T-helper 17 cell (primary cell): ENCODE measurements at places on chromosomes 13 and 19.
A peak's percentile ranks its signal among the peaks of the same experiment; 100 is the strongest.

DNA sequence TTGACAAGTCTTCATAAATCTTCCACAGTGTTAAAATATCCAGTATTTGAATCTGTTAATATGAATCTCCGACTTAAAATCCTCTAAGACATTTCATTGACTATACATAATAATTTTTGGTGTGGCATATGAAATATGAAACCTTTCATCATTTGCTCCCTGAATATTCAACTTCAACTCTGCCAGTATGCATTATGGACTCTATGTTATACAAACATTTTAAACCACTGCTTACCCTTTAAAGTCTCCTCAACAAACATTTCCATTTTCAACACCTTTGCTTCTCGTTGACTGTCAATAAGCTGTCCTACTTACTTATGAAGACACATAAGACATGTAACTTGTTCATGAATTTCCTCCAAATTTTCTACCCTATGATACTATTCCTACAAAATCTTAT, 579.4 kb upstream of the SLITRK6 start:
- no peak for DNase-seq

DNA sequence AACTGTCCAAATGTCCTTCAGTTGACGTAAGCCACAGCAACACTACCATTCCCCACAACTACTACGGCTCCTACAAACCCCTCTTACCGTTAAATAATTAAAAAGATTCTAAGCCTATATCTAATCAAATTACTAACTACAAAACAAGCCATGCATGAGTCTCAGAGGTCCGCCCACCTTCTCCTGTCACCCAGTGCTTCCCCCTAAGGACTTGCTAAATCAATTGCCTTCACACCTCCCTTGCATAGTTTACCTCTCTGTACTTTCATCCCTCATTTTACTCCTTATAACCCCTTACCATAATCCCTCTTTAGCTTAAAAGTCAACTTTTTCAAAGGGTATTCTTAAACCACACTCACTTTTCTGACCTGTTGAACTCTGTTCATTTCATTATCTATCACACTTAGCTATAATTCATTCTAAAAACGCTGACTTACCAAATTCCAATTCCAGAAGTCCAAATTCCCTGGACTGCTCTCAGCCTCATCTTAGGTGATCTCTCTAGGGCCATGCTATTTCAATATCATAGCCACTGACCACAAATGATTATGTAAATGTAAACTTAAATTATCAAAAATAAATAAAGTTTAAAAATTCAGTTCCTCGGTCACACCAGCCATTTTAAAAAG, 187.8 kb downstream of the DIAPH3 start:
- DNase-seq = no peak

DNA sequence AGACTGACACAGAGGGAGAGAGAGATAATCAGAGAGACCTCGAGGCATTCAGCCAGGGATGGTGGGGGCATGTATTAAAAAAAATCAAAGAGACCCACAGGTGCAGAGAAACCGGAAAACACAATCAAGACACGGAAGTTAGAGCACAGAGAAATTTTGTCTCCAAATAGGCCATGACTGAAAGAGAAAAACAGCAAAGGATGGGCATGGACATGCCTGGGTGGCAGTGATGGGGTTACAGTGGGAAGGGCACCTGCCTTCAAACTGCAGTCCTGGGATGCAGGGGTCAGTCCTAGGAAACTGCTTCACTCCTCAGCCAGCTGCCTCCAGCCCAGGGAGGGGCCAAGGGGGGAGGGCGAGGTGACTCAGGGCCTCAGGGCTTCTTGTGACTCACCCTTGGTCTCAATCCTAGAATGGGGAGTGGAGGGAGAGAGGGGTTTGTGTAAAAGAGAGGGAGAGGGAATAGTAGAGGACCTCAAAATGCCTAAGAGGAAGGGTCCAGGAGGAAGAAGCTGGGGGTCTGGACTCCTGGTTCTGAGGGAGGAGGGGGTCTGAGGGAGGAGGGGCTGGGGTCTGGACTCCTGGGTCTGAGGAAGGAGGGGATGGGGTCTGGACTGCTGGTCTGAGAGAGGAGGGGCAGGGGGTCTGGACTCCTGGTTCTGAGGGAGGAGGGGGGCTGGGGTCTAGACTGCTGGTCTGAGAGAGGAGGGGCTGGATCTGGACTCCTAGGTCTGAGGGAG, 3.6 kb upstream of the KCNN4 start:
- DNase-seq = peak; percentile 60

GRCh38 chr19:39372047-39372802, 18.7 kb downstream of the PAF1 start:
- no peak for DNase-seq

- DNase-seq = no peak
Measured at GRCh38 chr13:101916775-101917474, 464.4 kb downstream of the ITGBL1 start.

- no peak for DNase-seq
Measured at GRCh38 chr19:19059018-19059836, 4.6 kb upstream of the SLC25A42 start.

DNA sequence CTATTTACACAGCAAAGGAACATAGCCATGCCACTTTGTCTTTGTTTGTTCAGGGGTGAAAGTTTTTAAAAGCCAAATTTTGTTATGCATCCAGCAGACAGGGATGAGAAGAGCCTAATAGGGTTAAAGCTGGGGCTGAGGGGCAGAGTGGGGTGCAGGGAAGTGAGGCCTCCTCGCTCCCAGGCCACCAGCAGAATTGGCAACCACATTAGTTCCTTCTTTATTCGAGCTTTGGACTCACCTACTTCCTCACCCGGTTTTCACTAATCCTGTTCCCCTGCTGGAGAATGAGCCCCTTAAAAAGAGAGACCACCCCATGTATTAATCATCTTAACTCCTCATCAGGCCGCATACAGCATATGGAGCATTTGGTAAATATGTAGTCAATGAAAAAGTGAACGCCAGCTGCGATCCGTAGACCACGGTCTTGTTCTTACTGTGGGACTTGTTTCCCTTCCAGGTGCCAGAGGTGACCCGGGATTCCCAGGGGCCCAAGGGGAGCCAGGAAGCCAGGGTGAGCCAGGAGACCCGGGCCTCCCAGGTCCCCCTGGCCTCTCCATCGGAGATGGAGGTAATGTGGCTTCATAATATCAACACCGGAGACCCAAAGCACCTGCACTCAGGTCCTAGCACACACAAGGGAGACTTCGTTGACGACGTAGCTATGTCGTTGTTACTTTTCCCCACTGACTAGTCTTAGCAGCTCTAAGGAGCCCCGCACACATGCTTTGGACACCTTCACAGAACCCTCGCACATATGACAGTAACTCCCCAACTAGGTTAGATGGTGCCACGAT, 112.1 kb downstream of the RAB20 start:
- DNase-seq = no peak

- DNase-seq = no peak
Measured at GRCh38 chr19:48806518-48806817, 4.4 kb downstream of the BCAT2 start.

DNA sequence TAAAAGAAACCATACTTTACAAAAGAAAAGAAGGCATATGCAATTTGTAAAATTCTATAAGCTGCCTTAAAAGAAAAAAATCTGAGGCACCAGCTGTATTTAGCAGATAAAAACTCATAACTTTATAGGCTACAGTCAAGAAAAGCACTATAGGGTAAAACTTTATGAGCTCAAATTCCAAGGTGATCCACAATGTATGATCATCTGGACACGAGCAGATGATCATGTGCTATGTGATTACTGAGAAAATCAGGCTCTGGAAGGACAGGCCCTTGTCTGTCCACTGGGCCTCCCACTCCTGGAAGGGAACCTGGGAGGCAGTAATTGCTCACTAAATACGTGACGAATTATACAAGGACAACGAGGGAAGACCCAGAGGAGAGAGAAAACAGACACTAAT, 7.3 kb downstream of the GRTP1 start:
- no peak for DNase-seq

- DNase-seq = no peak
Measured at GRCh38 chr13:43291287-43292060, 268.1 kb downstream of the DNAJC15 start.

- no peak for DNase-seq
Measured at GRCh38 chr13:26941345-26942174, 181.0 kb upstream of the GPR12 start.

- DNase-seq = no peak
Measured at GRCh38 chr13:56670563-56670962, 470.2 kb upstream of the PRR20A start.

- DNase-seq = no peak
Measured at GRCh38 chr13:79973533-79973963, 367.4 kb downstream of the SPRY2 start.

- no peak for DNase-seq
Measured at GRCh38 chr13:32530841-32531253, 7.7 kb downstream of the N4BP2L2 start.

- no peak for DNase-seq
Measured at GRCh38 chr19:49119411-49120324, at the start of gene PPFIA3. PPFIA3 (plus strand) TSS chr19:49119544; CDS start chr19:49127874, 8,330 bp downstream.

- DNase-seq = no peak
Measured at GRCh38 chr19:17647071-17648020, 40.8 kb downstream of the UNC13A start.

- no peak for DNase-seq
Measured at GRCh38 chr19:428149-428548, 19.2 kb upstream of the C2CD4C start.

- no peak for DNase-seq
Measured at GRCh38 chr13:98586400-98587345, 9.8 kb upstream of the STK24 start.

GRCh38 chr13:39148513-39148961, 110.3 kb downstream of the NHLRC3 start:
- no peak for DNase-seq

GRCh38 chr13:107999751-108000150, 215.6 kb downstream of the LIG4 start:
- no peak for DNase-seq

DNA sequence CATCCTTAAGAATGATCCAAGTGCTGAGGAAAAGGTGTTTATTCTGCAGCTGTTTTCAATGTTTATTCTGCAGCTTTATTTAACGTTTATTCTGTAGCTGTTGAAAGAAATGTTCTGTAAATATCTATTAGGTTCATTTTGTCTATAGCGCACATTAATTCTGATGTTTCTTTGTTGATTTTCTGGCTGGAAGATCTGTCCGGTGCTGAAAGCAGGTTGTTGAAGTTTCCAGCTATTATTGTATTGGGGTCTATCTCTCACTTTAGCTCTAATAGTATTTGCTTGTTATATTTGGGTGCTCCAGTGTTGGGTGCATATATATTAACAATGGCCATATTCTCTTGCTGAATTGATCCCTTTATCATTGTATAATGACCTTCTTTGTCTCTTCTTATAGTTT, 20.2 kb downstream of the CD70 start:
- no peak for DNase-seq

DNA sequence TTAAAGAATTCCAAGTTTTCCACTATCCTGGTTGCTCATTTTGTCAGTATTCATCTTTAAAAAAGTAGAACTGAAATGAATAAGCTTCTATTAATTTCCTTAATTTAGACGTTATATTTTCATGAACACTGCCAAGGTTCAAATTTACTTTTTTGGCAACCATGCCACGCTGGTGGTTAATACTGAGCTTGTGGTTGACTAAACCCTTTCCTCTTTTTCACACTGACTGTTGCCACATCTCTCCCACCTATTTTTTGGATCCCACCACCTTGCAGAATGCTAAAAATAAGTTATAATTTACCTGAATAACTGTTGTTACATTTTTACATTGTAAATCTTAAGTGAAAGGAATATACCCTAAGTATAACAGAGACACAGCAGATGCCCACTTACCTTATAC, 45.0 kb downstream of the FLT3 start:
- DNase-seq = no peak

GRCh38 chr19:53294786-53295441, 27.4 kb upstream of the VN1R4 start:
- no peak for DNase-seq

- no peak for DNase-seq
Measured at GRCh38 chr13:75875450-75875849, 239.3 kb downstream of the LMO7 start.

DNA sequence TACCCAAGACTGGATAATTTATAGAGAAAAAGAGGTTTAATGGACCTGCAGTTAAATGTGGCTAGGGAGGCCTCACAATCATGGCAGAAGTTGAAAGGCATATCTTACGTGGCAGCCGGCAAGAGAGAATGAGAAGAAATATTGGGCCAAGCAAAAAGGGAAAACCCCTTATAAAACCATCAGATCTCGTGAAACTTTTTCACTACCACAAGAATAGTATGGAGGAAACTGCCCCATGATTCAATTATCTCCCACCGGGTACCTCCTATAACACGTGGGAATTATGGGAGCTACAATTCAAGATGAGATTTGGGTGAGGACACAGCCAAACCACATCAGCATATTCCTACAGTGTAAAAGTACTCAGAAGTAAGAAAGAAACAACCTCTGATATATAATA, 4.7 kb upstream of the KBTBD7 start:
- no peak for DNase-seq

- no peak for DNase-seq
Measured at GRCh38 chr19:8045872-8046568, 6.5 kb upstream of the CCL25 start.

DNA sequence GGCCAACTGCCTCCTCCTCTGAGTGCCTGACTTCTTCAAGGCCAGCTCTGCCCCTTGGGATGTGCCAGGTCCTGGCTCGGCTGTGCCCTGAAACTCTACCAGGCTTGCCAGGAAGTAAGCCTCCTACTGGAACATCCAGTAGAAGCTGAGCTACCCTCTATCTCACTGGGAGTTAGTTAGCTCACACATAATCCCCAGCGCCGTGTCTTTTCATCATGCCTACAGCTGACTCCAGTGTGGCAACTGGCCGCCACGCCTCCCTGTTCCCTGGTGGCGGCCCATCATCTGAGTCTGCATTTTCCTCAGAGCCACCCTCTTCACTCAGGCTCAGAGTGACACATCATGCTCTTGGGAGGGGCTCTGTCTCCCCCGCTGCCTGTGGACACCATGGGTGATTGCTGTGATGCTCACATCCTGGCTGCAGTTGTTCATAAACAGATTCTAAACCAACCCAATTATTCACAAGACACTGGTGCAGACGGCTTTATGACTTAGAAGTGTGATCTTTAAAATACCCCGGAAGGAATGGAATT, 131.9 kb upstream of the IRS2 start:
- DNase-seq = no peak

DNA sequence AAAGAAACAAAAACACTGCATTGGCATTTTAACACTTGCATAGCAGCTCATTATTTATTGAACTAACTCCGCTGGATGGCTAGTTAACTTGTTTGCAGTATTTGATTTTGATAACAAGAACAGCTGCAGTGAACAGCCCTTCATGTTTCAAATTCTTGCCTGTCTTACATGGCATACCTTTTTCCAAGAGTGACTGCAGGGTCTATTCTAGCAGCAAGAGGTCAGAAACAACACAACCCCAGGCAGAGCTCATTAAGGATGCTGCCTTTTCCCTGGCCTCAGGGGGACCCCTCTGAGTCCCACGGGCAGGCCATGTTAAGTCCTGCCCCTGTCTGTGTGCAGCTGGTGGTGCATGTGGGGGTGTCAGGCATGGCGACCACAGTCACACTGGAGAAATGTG, 16.6 kb downstream of the PGPEP1 start:
- no peak for DNase-seq

DNA sequence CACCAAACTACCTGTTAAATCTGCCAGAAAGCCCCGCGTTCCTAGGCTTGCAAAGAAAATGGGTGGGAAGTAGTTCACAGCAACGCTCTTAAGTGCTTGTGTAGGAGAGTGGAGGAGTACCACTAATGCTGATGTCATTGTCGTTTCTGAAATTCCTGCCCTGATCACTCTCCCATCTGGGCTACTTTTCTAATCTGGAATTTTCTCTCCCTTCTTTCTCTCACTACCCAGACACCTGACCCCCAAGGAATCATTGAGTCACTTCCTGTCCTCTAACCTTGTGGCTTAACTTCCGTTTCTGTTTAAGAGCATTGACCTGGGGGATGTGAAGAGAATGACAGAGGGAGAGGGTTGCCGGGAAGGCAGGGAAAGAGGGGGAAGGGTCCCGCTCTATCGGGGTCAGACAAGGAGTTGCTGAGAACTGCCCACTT, 98.7 kb downstream of the STARD13 start:
- no peak for DNase-seq
